ENCODE measurements at places on chromosomes 12 and 14. TPM values are rescaled to one million over a fixed set of nuclear protein-coding genes. Genes with fewer than 3 reads are reported as not detected.

The CATSPERB gene
- total RNA-seq: not detected

The NANOG gene
- under 0.01 TPM for total RNA-seq

The MAGOHB gene
- 18.0 TPM for total RNA-seq

The MORN3 gene
- total RNA-seq: 1.4 TPM

The TMEM179 gene
- total RNA-seq: not detected

The LYZ gene
- 8.3 TPM for total RNA-seq

The TEX52 gene
- not detected for total RNA-seq

The ZDHHC22 gene
- total RNA-seq: not detected

The ZNF641 gene
- total RNA-seq: 14.1 TPM

The DPF3 gene
- 0.59 TPM for total RNA-seq

The GLT1D1 gene
- total RNA-seq: not detected

GRCh38 chr14:61231810-61232209 is 49.3 kb downstream of the TMEM30B start:
- no peak for DNase-seq

DNA sequence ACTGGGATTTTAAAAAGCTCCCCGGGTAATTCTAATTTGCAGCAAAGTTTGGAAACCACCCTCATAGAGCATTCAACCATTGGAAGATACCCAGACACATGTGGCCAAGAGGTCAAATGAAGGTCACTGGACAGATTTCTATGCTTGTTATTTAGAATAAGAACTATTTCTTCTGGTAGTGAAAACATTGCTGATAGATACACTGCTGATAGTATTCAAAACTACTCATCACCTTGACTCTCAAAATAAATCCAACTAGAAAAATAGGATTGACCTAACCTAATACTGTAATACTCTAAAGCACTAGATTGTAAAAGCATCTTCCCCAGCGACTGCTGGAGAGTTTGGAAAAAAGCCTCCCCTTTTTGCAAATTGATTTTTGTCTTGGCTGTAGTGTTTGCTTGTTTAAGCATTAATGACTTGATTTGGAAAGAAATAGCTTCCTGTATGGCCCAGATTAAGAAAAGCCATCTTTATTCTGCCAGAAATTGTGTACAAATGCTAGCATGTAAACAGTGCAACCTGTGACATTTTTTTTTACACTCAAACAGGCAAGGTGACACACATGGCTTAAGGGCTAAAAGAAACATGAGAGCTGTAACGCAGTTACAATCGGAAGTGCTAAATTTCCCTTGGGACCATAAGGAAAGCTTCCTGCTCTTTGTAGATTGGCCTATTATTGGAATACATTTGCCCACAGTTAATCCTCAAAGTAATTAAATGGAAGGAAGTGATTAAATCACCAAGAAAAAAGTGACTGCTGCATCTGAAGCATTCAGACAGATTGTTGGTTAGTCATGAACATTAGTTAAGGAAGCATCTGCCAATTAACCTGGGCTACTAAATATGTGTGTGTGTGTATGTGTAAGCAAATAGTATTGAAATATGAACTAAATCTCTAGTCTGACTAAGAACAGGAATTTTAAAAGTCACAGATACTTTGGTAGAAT is 356.5 kb upstream of the ATP2B1 start:
- no peak for DNase-seq

GRCh38 chr12:9701380-9702154 is 31.3 kb downstream of the CLECL1 start:
- DNase-seq: no peak

DNA sequence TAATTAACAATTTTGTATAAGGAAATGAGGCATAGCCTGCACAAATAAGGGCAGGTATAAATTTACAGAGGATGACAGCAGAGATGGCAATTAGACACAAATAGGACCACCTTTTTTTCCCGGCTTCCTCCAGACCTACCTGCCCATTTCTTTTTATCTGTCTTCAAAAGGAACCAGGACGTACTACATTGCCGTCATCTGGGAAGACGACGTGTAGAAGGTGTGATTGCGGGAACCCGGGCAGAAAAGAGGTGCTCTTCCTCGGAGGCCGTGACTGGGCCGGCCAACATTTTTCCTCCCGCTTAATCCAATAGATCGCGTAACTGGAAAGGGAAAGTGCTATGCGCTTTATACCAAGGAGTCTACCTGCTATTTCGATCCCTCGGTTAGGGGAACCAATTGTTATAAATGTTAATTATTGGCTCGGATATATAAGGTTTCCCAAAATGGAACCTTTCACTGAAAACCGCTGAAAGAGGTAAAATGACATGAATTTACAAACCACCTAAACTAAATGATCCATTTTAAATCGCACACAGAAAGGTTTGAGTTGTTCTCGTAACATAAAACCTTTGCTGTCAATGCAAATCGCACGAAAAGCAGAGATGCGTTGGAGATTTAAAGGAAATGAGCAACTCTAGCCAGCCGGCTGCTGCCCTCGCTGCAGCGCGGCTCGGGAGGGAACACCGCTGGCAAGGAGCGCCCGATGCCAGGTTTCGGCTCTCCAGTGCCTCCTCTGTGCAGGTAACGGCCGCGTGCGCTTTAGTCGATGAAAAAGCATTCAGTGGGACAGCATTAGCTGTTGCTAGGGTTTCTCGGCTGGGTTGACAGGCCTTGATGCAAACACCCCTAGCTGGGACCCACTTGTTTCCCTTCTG is 2.8 kb upstream of the SIX1 start:
- DNase-seq: no peak

GRCh38 chr14:77375973-77376770 is 722 bp downstream of the TMED8 start:
- DNase-seq: peak; percentile 60

GRCh38 chr14:35534873-35535482 is 1.0 kb downstream of the INSM2 start:
- peak; percentile 95 for DNase-seq

DNA sequence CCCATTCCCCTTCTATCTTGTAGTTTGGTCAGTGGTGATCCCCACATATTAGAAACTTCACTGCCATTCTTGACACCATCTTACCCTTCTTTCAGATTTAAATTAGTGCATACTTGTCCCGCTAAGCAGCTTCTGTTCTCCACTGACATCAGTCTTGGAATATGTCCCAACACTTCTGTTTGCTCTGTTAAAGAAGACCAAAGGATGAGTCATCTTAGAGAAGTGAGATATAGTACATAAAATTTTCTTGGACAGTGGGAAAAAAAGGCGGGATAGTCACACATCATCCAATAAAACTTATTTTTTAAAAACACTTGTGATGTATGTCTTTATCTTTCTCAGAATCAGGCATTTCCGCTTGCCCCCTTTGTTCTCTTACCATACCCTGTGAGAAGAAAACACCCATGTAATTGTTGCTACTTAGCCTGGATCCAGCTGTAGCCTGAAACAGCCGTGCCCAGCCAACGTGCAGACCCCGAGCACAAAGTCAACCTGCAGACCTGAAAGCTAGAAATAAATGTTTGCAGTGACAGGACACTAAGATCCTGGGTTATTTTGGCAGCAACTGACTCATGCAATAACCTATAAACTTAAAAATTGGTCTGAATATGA is 100.1 kb upstream of the PDE3A start:
- DNase-seq: no peak

DNA sequence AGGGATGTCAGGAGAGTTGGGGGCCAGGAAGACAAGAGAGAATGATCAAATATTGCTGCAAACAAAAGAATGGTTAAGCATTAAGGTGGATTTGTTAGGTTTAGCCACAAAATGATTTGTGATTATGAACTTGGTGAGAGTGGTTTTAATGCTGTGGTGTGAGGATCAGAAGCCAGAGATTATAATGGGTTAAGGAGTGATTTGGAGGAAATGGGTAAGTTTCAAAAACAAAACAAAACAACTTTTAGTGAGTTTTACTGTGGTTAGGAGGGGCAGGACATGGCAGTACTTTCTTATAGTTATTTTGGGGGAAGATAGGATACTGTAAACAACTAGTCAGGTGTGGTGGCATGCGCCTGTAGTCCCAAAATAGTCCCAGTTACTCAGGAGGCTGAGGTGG is 24.0 kb downstream of the DIP2B start:
- peak; percentile 70 for DNase-seq

DNA sequence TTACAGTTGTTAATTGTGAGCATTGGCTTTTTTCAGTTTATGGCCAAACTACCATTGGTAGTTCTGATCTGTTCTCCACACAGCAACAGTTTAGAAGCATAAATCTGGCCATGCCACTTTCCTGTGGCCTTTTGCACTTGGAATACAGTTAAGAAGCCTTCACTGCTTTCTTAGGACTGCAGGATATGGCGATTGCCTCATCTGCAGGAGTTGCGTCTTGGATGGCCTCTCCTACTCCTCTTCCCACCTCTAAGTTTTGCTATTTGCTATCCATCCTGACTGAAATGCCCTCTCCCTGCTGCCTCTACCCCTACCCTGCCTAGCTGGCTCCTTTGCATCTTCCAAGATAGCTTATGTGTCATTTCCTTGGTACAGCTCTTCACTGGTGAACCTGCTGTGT is 12.8 kb upstream of the BMAL2 start:
- no peak for DNase-seq

- DNase-seq: no peak
Measured at GRCh38 chr14:60125918-60126317, 34.2 kb downstream of the PCNX4 start.

- no peak for DNase-seq
Measured at GRCh38 chr12:19306366-19306765, 132.9 kb upstream of the AEBP2 start.

DNA sequence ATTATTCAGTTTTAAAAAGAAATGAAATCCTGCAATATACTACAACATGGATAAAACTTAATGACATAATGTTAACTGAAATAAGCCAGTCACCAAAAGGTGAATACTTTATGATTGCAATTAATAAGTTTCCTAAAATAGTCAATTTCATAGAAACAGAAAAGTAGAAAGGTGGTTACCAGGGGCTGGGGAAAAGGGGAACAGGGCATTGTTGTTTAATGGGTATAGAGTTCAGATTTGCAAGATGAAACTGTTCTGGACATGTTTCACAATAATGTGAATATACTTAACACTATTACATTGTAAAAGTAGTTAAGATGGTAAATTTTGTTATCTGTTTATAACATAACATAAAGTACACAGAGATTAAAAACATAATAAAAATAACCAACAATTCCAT is 550.9 kb downstream of the CCER1 start:
- no peak for DNase-seq

DNA sequence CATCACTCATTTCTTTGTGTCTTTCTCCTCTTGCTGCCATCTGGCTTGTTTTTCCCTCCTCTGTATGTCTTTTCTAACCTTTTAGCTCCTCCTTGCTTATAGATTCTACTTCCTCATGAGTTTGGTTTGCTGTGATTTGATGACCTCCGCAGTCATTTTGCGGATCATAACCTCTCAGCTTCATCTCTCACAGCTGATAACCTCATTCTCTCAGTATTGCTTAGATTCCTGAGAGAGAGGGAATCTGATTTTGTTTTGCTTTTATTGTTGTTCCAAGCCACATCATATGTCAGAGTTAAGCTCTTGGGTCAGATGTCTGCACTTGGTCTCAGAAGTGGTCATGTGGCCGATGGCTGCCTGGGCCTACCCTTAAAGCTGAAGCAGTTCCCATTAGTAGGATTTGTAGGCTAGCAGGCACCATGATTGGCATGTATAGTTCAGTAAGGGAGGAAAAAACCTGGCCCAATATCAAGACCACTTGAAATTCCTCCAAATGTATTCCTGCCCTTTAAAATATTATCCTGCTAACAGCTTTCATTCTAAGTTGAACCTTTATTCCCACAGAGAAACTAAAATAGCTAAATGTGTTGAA is 13.5 kb downstream of the ZNF664 start:
- DNase-seq: no peak

DNA sequence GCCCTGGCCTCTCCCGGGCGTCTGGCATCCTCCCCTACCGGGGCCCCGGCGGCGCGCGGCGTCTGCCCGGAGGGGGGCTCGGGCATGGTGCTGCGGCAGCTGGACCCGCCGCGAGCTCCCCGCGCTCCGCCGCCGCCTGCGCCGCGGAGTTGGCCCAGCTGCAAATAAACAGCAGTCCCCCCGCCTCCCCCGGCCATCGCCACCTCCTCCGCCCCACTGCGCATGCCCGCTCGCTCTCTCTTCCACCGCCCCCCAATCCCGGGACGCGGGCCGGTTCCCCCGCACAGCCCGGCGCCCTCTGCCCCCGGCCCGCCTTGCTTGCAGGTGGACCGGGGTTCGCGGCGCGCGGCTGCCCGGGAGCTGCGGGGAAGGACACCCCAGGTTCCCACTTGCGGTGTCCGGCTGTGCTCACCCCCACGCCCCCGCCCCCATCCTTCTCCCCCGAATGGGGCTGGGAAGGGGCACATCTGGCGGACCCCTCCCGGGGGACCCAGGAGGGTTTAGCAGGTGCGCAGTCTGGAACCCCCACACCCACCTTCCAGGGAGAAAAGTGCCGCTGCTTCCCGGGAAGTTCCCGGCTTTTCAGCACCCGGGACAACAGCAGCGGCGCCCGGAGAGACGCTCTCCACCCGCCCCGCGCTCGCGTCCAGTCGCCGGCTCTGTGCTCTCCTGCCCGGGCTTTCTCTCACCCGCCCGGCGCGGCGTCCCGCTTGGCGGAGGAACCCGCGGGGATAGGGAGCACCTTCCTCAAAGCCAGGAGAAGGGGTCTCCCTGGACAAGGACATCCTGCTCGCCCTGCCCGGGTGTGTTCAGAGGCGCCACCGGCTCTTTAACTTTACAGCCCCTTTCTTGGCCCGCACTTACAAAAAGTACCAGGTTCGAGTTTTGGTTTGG is at the start of gene TMTC1:
TMTC1 (minus strand) TSS at position 170 of the 894 bp plus-strand sequence. CDS start 191 bp downstream, outside the sequence.
- DNase-seq: peak; percentile 97

GRCh38 chr12:57844709-57845477 is 1.6 kb downstream of the CTDSP2 start:
- DNase-seq: peak; percentile 98

DNA sequence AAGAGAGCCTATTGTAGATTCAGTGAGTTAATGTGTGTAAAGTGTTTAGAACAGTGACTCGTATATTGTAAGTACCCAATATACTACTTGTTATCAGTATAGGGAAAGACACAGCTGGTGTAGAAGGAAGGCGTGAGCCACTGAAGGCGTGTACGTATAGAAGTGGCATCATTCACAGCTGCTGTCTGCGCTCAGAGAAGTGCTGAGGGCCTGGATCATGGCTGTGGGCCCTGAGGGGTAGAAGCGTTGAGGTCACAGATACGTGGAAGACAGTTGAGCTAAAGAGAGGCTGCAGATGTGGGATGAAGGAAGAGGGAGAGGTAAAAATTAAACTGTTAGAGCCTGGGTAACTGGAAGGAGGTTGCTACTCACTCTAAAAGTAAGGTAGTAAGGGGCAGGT is 5.9 kb downstream of the C12orf75 start:
- DNase-seq: no peak

- DNase-seq: no peak
Measured at GRCh38 chr14:31827325-31827724, 249.8 kb upstream of the ARHGAP5 start.

- DNase-seq: no peak
Measured at GRCh38 chr14:65846196-65846868, 433.8 kb downstream of the FUT8 start.

- DNase-seq: peak; percentile 84
Measured at GRCh38 chr12:12839873-12840579, 26.9 kb downstream of the DDX47 start.

GRCh38 chr12:123879101-123879500 is 93.5 kb downstream of the CCDC92 start:
- DNase-seq: no peak

GRCh38 chr12:123787466-123787865 is 25.4 kb downstream of the DNAH10 start:
- DNase-seq: no peak
